Effector memory CD4-positive, alpha-beta T cell (primary cell): ENCODE measurements at places on chromosomes 2 and 18.

DNA sequence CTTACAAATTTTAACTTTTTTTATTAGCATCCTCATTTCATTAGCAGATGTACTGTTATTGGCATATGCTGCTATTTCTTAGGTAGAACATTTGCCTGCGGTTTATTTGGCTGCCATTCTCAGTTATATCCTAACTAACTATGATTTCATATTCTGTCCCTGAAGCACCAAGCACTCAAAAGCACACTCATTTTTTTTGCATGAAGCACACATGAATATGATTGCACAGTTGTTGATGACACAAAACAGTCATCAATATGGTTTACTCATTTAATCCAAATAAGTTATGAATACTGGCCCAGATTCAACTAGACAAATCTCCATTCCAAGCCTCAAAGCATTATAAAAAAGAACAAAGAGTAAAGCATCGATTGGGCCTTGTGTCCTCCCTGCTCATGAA lies 129.4 kb upstream of the CNTNAP5 start:
- no peak for DNase-seq

DNA sequence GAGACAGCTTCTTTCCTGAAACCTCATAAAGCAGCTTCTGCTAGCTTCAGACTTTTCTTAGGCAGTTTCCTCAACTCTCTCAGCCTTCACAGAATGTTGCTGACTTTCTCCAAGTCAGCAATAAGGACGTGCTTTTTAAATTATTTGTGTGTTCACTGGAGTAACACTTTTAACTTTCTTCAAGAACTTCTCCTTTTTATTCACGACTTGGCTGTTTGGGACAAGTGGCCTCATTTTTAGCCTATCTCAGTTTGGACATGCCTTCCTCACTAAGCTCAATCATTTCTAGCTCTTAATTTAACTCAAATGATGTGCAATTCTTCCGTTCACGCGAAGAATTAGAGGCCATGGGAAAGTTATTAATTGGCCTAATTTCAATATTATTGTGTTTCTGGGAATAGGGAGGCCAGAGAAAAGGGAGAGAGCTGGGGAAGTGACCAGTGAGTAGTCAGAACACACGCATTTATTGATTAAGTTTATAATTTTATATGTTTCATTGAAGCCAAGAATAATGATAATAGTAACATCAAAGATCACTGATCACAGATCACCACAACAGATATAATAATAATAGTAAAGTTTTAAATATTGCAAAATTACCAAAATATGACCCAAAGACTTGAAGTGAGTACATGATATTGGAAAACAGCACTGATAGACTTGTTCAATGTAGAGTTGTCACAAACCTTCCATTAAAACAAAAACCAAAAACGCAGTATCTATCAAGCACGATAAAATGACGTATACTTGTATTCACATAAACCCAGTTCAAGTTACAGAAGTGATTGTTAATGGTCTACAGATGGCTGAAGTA lies 4.8 kb downstream of the REG1A start:
- no peak for DNase-seq

GRCh38 chr2:86331384-86331783 lies 6.0 kb downstream of the REEP1 start:
- no peak for DNase-seq

GRCh38 chr2:165122521-165122920 lies 81.3 kb downstream of the SCN3A start:
- DNase-seq: no peak

DNA sequence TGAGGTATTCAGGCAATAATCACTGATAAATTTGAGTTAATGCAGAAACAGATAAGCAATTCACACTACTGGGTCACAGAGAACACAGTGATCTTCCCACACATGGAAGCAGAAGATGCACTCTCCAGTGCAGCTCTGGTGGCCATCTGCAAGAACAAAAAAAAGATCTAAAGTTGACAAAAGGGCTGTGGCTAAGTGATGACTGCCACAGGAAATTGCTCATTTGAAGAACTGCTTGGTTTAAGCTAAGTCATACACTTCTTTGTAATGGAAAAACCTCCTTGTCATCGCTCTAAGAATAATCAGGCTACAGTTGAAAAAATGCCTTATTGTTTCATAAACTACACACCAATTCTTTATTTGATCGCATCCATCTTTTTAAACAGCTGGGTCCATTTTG lies 115.1 kb downstream of the DTNB start:
- DNase-seq: no peak

DNA sequence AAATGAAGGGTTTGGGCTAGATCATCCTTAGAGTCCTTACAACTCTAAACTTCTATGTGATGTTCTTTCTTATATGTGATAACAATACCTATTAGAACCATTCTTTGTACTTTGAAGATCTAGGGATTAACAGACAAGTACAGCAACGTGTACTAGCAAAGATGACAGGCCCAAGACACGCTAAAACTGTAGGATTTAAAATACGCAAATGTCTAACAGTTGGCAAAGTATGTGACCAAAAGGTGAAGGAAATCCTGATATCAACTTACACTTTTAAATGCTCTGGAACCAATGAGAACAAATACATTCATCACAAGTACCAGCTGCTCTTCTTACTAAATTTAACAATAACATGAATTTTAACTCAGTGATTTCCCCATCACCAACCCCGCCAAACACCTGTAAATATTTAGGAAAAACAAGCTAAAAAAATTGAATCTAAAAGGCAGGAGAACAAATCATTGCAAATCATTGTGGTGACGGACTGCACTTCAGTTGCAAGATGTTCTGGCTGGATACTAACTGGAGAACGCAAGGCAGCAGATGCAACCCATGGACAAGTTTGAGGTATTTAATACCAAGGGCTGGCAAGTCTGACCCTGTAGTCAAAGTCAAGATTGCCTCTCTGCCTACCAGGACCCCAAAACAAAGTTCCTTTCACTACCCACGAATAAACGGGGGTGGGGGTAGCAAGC lies 1.4 kb downstream of the ANKRD44 start:
- no peak for DNase-seq

DNA sequence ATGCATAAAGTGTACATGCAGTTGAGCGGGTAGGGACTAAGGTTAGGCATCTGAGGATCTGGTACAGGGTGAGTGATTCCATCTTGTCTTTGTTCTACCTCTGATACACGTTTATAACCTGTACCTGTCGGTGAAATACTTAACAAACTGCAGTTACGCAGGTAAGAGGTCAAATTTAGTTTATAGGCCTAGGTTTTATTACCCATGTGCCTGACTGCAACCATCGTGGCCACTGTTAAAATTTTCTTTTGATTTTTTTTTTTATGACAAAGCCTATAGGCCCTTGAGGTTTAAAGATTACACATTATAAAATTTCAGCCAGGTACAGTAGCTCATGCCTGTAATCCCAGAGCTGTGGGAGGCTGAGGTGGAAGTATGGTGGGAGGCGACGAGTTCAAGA lies 15.4 kb upstream of the HNMT start:
- no peak for DNase-seq
